ENCODE measurements at places on chromosomes 3 and 15. TPM values are rescaled to one million over a fixed set of nuclear protein-coding genes. Genes with fewer than 3 reads are reported as not detected.
A peak's percentile ranks its signal among the peaks of the same experiment; 100 is the strongest.

DNA sequence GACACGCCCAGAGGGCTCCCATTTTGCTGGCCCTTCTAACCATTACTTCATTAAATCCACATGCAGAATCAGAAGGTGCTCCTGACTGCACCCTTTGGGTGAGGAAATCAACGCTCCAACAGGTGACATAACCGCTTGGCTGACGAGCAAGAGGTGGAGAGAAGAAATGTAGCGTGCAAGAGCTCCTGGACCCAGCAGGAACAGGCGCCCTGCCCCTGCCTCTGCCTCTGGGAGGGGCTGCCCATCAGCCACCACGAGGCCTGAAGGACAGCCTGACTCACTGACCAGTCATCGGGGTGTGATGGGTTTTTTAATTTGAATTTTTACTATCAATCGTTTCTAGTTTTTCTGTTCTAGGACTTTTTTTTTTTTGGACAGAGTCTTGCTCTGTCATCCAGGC is 218.2 kb downstream of the ADAMTS17 start:
- H3K36me3 ChIP-seq = no peaks in the 10 kb centered on the region
- peak; percentile 34 for DNase-seq
- no peak overlapping the region for H3K4me3 ChIP-seq
- no peaks in the 10 kb centered on the region for H3K4me1 ChIP-seq
- no peaks in the 10 kb centered on the region for H3K27me3 ChIP-seq

GRCh38 chr3:172126741-172127140 is 87.4 kb downstream of the FNDC3B start:
- no peak overlapping the region for H3K4me3 ChIP-seq
- no peak for DNase-seq
- H3K27ac ChIP-seq = peak overlapping the region; percentile 7
- H3K36me3 ChIP-seq = peaks cover 12% of the 10 kb centered on the region

Gene CCR2
- total RNA-seq = 14.3 TPM

DNA sequence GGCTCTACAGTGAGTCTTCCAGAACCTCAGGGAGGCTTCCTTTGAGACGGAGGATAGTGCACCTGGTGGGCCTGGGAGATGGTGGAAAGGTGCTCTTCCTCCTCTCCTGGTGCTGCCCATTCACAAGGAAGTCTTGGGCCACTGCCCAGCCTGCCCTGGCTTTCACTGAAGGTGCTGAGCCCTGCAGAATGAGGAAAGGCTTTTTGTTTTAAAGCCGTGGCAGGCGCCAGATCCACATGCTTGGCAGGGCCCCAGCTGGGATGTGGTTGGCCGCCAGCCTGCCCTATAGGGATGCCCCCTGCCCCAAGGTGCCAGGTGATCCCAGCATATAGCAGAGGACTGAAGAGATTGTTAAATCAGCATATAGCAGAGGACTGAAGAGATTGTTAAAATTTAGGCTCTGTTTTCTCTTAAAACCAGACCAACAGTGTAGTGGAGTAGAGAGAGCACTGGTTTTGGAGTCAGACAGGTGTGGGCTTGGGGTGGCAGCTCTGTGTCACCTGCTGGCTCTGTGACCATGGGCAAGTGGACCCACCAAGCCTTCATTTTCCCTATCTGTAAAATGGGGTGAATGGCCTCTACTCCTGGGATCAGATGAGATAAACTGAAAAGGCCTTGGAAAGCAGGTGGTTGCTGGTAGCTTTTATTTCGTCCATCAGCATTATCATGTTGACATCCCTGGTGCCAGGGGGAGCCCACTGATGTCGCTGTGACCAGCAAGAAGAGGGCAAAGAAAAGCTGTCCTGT is 53.3 kb downstream of the SLC6A6 start:
- no peak overlapping the region for H3K4me3 ChIP-seq
- DNase-seq = no peak
- H3K27me3 ChIP-seq = no peaks in the 10 kb centered on the region
- peaks cover 12% of the 10 kb centered on the region for H3K4me1 ChIP-seq

Gene TLR9
- 3.7 TPM for total RNA-seq

Gene SNUPN
- total RNA-seq = 23.1 TPM

- no peaks in the 10 kb centered on the region for H3K27me3 ChIP-seq
- no peaks in the 10 kb centered on the region for H3K4me1 ChIP-seq
- H3K4me3 ChIP-seq = no peak overlapping the region
- H3K36me3 ChIP-seq = no peaks in the 10 kb centered on the region
- DNase-seq = no peak
Measured at GRCh38 chr3:65039754-65040210, 352.0 kb upstream of the ADAMTS9 start.

Gene MEIS2
- 20.7 TPM for total RNA-seq

GRCh38 chr3:191919491-191920026 is 458.6 kb downstream of the PYDC2 start:
- no peak overlapping the region for H3K4me3 ChIP-seq
- H3K4me1 ChIP-seq = no peaks in the 10 kb centered on the region
- H3K36me3 ChIP-seq = no peaks in the 10 kb centered on the region
- H3K27me3 ChIP-seq = no peaks in the 10 kb centered on the region

Gene SYNPR
- not detected for total RNA-seq

Gene SEMA3F
- total RNA-seq = 81.2 TPM

Gene GPR15
- not detected for total RNA-seq

DNA sequence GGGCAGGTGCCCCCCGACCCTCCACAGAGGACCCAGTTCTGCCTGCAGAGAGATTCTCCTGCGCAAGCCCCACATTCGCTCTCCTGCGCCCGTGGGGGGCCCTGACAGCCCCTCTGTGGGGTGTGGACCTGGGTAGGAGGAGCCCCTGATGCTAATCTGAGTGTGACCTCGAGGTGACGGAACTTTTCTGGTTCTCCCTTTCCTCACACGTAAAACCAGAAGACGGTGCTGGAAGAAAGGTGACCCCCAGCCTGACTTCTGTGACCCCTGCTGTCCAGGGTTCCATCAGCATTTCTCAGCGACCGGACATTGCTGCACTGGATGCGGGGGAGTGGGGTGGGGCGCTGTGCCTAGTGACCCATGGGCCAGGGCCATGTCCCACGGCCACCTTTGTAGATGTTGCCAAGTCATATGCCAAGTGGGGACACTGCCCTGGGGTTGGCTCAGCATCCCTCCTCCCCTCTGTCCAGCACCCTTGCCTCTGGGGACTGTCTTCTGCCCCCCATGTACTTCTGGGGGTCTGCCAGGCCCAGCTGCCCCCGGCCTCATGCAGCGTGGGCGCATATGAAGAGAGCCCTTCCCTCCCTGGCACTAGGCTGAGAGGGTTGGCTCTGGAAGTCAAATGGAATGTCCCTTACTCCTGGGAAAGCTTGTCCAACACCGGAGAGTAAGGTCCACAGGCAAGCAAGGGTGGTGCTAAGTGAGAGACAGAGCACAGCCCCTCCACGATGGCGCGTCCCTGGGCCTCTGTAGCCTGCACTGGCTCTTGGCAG is 129.1 kb upstream of the MEF2A start:
- no peaks in the 10 kb centered on the region for H3K36me3 ChIP-seq
- H3K4me1 ChIP-seq = peaks cover 35% of the 10 kb centered on the region
- H3K27me3 ChIP-seq = no peaks in the 10 kb centered on the region
- no peak for DNase-seq

- DNase-seq = no peak
- H3K27me3 ChIP-seq = no peaks in the 10 kb centered on the region
- no peak overlapping the region for H3K4me3 ChIP-seq
- peak overlapping the region; percentile 67 for H3K27ac ChIP-seq
- H3K4me1 ChIP-seq = peaks cover 68% of the 10 kb centered on the region
Measured at GRCh38 chr15:89112341-89112971, 24.2 kb downstream of the ABHD2 start.

DNA sequence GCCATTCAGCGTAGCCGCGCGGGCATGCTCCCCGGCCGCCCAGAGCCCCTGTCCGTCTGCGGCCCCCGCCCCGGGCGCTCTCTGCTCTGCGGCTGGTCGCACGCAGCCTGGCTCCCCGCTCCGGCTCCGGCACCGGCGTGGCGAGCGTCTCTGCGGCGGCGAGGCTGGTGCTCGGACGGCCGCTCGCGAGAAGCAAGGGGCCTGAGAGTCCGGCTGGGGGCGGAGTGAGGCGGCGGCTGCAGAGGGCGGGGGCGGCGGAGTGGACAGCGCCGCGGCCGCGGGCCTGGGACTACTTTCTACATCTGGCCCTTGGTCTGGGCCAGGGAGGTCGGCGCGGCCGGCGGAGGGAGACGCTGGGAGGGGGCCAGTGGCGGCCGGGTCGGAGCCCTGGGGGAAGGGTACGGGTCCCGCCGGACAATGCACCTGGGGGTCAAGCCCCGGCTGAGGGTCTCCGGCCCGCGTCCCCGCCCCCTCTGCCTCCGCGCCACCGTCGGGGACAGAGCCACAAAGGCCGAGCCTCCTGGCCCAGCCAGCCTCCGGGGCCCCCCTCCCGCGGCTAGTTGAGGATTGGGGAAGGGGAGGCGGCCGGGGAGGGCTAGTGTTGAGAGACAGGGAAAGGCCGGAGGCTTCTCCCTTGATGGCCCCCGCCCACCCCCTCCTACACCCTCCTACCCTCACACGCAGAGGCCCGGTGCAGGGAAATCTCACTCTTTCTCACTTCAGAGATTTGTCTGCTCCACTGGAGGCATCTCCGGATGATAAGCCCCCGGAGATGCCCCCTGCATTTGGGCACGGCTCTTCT is at the start of gene PRTG:
PRTG (minus strand) TSS at position 226 of the 802 bp plus-strand sequence; CDS start at position 5, 221 bp downstream.
- peaks cover 23% of the 10 kb centered on the region for H3K4me1 ChIP-seq
- H3K36me3 ChIP-seq = no peaks in the 10 kb centered on the region
- peak; percentile 70 for DNase-seq
- peak within 1 kb of the TSS; percentile 57 for H3K4me3 ChIP-seq
- H3K27ac ChIP-seq = no peak within 1 kb of the TSS

Gene P2RY1
- total RNA-seq = 9.6 TPM

Gene WHAMM
- total RNA-seq = 10.8 TPM

GRCh38 chr3:195394700-195395099 is 48.1 kb downstream of the ACAP2 start:
- H3K36me3 ChIP-seq = peaks cover 10% of the 10 kb centered on the region
- no peaks in the 10 kb centered on the region for H3K27me3 ChIP-seq
- DNase-seq = no peak
- no peak overlapping the region for H3K27ac ChIP-seq

GRCh38 chr3:14913071-14913925 is 34.1 kb upstream of the NR2C2 start:
- H3K4me3 ChIP-seq = no peak overlapping the region
- H3K27me3 ChIP-seq = no peaks in the 10 kb centered on the region
- H3K36me3 ChIP-seq = peaks cover 4% of the 10 kb centered on the region
- peak overlapping the region; percentile 11 for H3K27ac ChIP-seq
- H3K4me1 ChIP-seq = no peaks in the 10 kb centered on the region

GRCh38 chr3:175951047-175951694 is 1092.0 kb downstream of the NAALADL2 start:
- DNase-seq = no peak
- H3K4me1 ChIP-seq = no peaks in the 10 kb centered on the region
- H3K4me3 ChIP-seq = no peak overlapping the region
- no peak overlapping the region for H3K27ac ChIP-seq

Gene VPS13C
- 150 TPM for total RNA-seq

DNA sequence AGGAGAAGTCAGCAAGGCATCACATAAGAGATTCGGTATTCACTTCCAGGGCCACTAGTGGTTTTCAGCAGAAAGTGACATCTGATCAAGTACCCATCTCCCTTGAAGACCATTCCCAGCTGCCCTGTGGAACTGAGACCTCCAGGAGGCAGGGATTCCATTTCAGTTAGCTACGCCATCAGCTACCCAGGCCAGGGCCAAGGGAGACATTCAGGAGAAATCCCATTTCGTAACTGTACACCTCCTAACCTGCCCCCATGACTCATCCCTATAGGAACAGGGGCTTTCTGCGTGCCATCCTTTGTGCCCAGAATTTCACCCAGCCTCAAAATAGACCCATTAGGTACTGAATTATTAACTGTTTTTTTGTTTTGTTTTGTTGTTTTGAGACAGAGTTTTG is 24.7 kb downstream of the SPATA12 start:
- no peaks in the 10 kb centered on the region for H3K36me3 ChIP-seq
- no peak overlapping the region for H3K4me3 ChIP-seq
- no peaks in the 10 kb centered on the region for H3K4me1 ChIP-seq
- no peak overlapping the region for H3K27ac ChIP-seq
- H3K27me3 ChIP-seq = no peaks in the 10 kb centered on the region
- no peak for DNase-seq

Gene ATP8B4
- 34.9 TPM for total RNA-seq

DNA sequence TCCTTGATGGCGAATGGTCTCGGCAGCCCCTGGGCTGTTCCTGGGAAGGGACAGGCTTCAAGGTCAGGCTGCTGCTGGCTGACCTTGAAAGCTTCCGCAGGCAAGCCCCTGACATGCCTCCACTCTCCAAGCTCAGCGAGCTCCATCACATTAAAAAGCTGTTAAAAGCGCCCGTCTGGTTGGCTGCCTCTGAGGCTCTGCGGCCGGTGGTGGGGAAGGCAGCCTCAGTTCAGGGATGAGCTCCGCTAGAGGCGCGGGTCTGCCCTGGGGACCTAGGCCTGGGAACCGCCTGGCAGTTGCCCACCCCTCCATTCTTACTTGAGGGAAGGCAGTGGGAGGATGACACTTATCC is 103.8 kb downstream of the LINGO1 start:
- no peaks in the 10 kb centered on the region for H3K27me3 ChIP-seq
- DNase-seq = peak; percentile 56
- H3K36me3 ChIP-seq = no peaks in the 10 kb centered on the region
- no peak overlapping the region for H3K4me3 ChIP-seq
- peaks cover 3% of the 10 kb centered on the region for H3K4me1 ChIP-seq
